ENCODE measurements at places on chromosomes 1 and 21. TPM values are rescaled to one million over a fixed set of nuclear protein-coding genes. Genes with fewer than 3 reads are reported as not detected.

DNA sequence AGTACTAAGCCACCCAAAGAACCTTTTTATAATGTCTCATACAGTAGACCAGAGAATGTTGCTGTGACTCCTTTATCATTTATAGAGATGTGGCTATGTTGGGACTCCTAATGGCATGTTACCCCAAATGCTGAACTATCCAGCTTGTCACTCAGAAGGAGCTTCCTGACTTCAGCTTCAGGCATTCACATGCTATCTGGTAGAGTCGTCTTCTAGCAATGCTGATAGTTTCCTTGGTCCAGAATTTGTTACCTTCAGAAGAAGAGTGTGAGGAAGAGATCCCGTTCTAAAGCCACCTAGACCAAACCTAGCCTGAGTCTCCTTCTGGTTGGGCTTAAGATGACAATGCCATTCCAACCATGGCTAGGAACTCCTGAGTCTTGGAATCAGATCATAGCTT, 68.1 kb downstream of the OLFML2B start:
- H3K27me3 ChIP-seq = peaks cover 16% of the 10 kb centered on the region
- H3K4me1 ChIP-seq = peaks cover 5% of the 10 kb centered on the region
- no peak overlapping the region for H3K4me3 ChIP-seq
- no peak for DNase-seq
- no peak overlapping the region for H3K27ac ChIP-seq

- peaks cover 10% of the 10 kb centered on the region for H3K36me3 ChIP-seq
- H3K27ac ChIP-seq = peak overlapping the region; percentile 3
- H3K27me3 ChIP-seq = no peaks in the 10 kb centered on the region
- no peak for DNase-seq
- H3K4me1 ChIP-seq = peaks cover 20% of the 10 kb centered on the region
- no peak overlapping the region for H3K4me3 ChIP-seq
Observed at GRCh38 chr21:43608225-43608624, 51.1 kb downstream of the HSF2BP start.

- H3K27me3 ChIP-seq = peaks cover 3% of the 10 kb centered on the region
- no peaks in the 10 kb centered on the region for H3K36me3 ChIP-seq
- DNase-seq = no peak
- H3K4me3 ChIP-seq = no peak overlapping the region
Observed at GRCh38 chr1:41646186-41646585, 161.7 kb upstream of the EDN2 start.

- DNase-seq = no peak
- H3K36me3 ChIP-seq = peaks cover 57% of the 10 kb centered on the region
- no peaks in the 10 kb centered on the region for H3K27me3 ChIP-seq
Observed at GRCh38 chr1:236164273-236164672, 21.9 kb downstream of the GPR137B start.

DNA sequence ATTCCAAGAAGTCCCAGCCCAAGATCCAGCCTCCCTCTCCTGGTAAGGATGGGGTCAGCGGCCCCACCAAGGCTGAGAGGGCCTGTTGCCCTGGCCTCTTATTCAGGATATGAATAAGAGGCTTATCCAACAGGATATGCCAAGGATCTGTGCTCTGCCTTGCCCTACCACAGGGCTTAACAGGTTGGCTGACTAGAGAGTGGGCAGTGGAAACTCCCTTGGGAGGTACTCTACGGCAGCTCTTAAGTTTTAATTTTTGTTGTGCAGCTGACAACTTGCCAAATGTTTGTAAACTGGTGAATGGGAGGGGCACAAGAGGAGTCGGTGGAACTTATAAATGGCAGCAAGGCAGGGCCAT, 16.5 kb upstream of the PIGV start:
- peak overlapping the region; percentile 89 for H3K27ac ChIP-seq
- peaks cover 81% of the 10 kb centered on the region for H3K36me3 ChIP-seq
- H3K27me3 ChIP-seq = no peaks in the 10 kb centered on the region
- DNase-seq = no peak
- peaks cover 37% of the 10 kb centered on the region for H3K4me1 ChIP-seq

GRCh38 chr1:168623831-168624230, 47.4 kb downstream of the XCL1 start:
- H3K4me1 ChIP-seq = no peaks in the 10 kb centered on the region
- no peak overlapping the region for H3K27ac ChIP-seq
- H3K4me3 ChIP-seq = no peak overlapping the region
- H3K36me3 ChIP-seq = no peaks in the 10 kb centered on the region
- DNase-seq = no peak

DNA sequence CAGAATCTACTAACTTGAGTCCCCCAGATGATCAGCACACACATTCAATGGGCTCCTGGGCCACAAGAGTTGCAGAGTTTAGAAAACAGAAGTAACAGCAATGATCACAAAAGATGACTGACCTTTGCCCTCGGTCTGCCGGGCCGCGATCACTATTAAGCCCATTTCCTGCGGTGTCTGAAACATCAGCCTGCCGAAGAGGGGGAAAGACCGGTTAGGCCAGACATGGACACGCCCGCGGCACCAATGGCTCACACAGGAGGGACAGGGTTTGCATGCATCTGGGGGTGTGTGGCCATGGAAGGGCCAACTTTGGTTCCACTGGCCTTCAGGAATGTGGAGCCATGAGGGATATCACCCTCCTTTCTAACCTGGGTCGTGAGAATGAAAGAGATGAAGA, 68.2 kb downstream of the SIM2 start:
- H3K27ac ChIP-seq = no peak overlapping the region
- peaks cover 1% of the 10 kb centered on the region for H3K36me3 ChIP-seq
- H3K4me1 ChIP-seq = peaks cover 21% of the 10 kb centered on the region
- H3K4me3 ChIP-seq = no peak overlapping the region
- no peak for DNase-seq
- H3K27me3 ChIP-seq = no peaks in the 10 kb centered on the region

DNA sequence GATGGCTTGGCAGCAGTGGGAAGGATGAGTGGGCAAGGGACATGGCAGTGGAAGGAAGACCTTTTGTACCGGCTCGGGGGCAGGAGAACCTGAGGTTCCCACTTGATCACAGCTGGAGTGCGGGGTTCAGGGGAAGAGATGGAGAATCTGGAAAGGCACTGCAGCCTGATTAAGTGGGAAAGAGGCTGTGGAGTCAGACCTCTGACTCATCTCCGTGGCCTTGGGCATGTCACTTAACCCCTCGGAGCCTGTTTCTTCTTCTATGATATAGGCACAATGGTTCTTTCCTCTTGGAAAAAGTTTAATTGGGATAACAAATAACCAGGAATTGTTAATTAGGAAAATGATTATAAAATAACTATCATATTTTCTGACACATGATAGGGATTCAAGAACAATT, 13.1 kb upstream of the TMEM61 start:
- DNase-seq = no peak
- peaks cover 4% of the 10 kb centered on the region for H3K4me1 ChIP-seq
- no peak overlapping the region for H3K4me3 ChIP-seq
- H3K36me3 ChIP-seq = no peaks in the 10 kb centered on the region
- no peak overlapping the region for H3K27ac ChIP-seq

DNA sequence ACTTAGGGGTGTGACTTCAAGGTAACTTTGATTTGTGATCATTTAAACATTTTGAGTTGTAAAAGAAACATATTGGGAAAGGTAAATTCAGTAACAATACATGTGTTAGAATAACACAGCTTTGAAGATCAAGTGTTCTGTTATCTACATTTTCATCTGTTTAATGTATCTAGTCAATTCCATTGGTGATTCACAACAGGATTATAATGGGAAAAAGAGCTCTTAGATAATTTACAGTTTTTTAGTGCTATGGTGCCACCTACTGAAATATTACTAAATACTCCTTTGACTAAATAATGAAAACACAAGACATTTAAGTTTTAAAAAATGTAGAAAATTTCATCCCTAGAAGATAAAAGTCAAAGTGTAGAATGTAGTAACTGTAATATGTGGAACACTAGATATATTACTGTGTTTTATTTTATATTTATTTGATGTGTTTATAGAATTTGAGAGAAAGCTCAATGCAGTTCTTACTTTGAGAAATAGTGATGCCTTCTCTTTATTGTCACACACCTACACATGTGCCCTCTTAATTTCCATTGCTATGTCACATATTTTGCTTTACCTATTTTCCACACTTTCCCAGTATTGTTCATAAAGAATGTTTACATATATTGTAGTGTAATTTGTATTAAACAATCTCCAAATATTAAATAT, 47.4 kb downstream of the PTPRC start:
- DNase-seq = no peak
- H3K4me1 ChIP-seq = peaks cover 35% of the 10 kb centered on the region
- peak overlapping the region; percentile 16 for H3K27ac ChIP-seq

DNA sequence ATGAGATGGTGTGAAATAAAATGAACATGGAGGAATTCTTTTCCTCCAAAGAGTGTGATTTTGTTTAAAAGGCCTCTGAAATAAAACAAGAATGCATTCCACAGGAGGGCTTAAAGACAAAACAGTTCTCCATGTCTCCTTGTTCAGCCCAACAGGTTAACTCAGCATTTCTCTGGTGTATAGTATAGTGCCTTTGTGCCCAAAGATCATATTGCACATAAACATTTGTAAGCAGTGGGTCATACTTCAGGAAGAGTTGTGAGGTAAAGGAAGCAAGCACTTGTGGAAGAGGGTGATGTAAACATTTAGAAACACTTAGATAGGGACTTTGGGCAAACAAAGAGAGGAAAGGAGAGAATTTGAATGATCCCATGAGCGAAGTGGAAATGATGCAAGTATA, 433.9 kb downstream of the SIPA1L2 start:
- peaks cover 4% of the 10 kb centered on the region for H3K4me1 ChIP-seq
- H3K4me3 ChIP-seq = no peak overlapping the region
- peaks cover 3% of the 10 kb centered on the region for H3K36me3 ChIP-seq
- no peak for DNase-seq
- H3K27ac ChIP-seq = no peak overlapping the region
- H3K27me3 ChIP-seq = no peaks in the 10 kb centered on the region

DNA sequence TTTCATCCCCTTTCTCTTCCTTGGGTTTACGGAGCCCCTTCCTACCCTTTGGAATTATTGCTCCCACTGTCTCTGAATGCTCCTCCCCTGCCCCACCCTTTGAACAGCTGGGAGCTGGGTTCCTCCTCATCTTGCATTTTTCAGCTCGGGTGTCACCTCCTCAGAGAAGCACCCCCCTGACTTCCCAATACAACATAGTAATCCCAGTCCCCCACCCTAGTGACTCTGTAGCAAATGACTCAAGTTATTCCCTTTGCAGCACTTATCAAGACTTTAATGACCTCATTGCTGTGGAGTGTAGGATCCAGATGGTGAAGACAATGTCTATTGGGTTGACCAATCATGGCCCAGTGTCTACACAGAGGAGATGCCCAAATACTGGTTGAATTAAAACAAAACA, 8.9 kb upstream of the VWA5B1 start:
- no peak overlapping the region for H3K4me3 ChIP-seq
- no peak for DNase-seq
- H3K36me3 ChIP-seq = peaks cover 2% of the 10 kb centered on the region
- H3K27ac ChIP-seq = no peak overlapping the region
- H3K4me1 ChIP-seq = peaks cover 30% of the 10 kb centered on the region

DNA sequence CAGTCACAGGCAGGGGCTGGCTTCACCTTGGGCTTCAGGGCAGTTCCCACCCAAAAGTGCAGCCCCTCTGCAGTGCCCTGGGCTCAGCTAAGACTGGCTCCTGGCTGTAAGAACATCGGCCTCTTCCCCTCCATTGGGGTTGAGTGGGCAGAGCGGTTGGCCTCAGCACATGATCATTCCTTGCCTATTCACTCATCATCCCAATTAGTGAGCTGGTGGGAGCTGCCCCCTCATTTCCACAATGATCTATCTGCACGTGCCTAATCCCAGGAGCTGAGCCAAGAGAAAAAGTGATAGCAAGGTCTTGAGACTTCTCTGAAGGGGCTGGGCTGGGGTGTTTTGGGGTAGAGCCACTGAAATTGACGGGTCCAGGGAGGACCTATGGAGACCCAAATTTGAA, 133.6 kb downstream of the SYF2 start:
- H3K4me3 ChIP-seq = no peak overlapping the region
- H3K27me3 ChIP-seq = peaks cover 36% of the 10 kb centered on the region
- no peaks in the 10 kb centered on the region for H3K36me3 ChIP-seq
- peaks cover 3% of the 10 kb centered on the region for H3K4me1 ChIP-seq
- no peak for DNase-seq

GRCh38 chr21:25983745-25984144, 186.8 kb downstream of the APP start:
- peaks cover 42% of the 10 kb centered on the region for H3K36me3 ChIP-seq
- peaks cover 7% of the 10 kb centered on the region for H3K4me1 ChIP-seq
- H3K27me3 ChIP-seq = no peaks in the 10 kb centered on the region
- H3K27ac ChIP-seq = peak overlapping the region; percentile 64
- DNase-seq = no peak
- H3K4me3 ChIP-seq = no peak overlapping the region

- H3K27ac ChIP-seq = no peak overlapping the region
- no peak overlapping the region for H3K4me3 ChIP-seq
- no peaks in the 10 kb centered on the region for H3K4me1 ChIP-seq
- DNase-seq = no peak
- H3K36me3 ChIP-seq = no peaks in the 10 kb centered on the region
Observed at GRCh38 chr21:45582128-45582527, 39.9 kb upstream of the SLC19A1 start.

DNA sequence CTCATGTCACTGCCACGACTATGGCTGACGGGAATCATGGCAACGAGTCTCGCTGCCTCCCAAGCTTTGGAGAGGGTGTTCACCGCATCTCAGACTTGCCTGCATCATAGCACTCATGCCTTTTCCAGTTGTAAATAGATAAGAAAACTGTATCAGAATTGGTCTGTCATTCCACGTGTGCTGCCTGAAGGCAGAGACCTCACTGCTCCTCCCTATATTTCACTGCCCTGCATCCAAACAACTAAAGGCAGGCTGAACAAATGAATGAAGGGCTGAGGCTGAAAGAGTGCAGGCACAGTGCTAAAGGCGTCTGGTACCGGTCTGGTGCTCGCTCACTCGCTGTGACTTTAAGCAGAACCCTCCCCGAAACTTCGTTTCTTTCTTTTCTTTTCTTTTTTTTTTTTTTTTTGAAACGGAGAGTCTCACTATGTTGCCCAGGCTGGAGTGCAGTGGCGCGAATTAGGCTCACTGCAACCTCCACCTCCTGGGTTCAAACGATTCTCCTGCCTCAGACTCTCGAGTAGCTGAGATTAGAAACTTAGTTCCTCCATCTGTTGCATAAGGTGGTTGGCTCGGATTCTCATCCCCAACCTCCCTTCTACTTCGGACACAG, 542 bp downstream of the EIF2B3 start:
- no peak for DNase-seq
- no peaks in the 10 kb centered on the region for H3K27me3 ChIP-seq
- H3K4me1 ChIP-seq = peaks cover 27% of the 10 kb centered on the region
- H3K27ac ChIP-seq = peak overlapping the region; percentile 93
- peak overlapping the region; percentile 100 for H3K4me3 ChIP-seq
- H3K36me3 ChIP-seq = peaks cover 4% of the 10 kb centered on the region

DNA sequence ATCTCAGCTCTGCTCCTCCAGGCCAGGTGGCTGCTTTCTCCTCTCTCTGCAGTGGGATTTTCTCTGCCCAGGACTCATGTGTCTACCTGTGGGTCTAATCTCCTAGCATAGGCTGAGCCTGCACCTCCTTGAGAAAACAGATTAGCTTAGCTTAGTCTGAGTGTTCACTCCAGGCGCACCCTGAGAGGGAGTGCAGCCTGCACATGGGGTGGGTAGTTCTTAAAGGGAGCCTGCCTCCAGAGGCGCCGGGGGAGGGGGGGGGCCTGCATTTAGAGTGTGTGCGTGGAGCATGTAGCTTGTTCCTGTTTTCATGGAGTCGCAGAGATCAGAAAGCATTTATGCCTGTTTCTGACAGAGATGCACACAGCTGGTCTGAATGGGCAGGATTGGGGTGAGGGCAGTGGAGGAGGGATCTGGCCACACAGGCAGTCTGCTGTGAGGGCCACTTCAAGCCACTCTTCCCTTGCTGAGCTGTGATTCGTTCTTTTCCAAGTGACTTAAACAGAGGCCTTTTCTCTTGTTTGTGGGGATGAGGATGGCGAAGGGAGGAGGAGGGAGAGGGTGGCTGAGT, 45.2 kb downstream of the GALNT2 start:
- peaks cover 3% of the 10 kb centered on the region for H3K36me3 ChIP-seq
- no peaks in the 10 kb centered on the region for H3K27me3 ChIP-seq

Gene MOB3C
- total RNA-seq = 11.0 TPM

Gene PLA2G2F
- total RNA-seq = not detected

Gene PTGS2
- total RNA-seq = 20.2 TPM

Gene TNFRSF1B
- total RNA-seq = 2.9 TPM
